ENCODE measurements at places on chromosomes 12 and 14. TPM values are rescaled to one million over a fixed set of nuclear protein-coding genes. Genes with fewer than 3 reads are reported as not detected.

TROAP gene
- polyA plus RNA-seq = 0.20 TPM

CCDC196 gene
- not detected for polyA plus RNA-seq

DNA sequence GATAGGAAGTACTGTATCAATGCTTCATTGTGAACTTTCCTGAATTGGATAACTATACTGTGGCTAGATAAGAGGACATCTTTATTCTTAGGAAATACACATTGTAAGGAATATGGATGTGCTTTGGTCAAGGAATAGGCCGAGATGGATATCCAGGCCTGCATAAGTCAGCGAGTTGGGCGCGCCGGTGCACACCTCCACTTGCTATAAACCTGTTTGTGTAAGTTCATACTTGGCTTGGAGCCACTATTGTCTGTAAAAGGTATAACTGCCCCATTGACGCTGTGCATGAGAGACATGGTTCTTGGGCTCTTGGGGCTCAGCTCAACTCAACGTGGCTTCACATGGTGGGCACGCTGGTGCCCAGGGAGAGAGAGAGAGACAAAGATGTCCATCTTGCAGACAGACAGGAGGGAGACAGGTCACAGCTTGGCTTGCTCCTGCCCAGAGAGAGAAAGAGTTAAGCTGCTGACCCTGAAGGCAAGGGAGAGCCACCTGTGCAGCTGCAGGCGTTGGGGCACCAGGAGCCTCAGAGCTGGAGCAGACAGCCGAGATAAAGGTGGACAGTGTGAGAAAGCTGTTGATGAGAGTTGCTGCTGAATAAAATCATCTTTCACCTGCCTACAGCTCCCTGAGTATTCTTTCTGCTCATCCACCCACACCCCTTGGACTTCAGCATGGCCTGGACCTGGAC lies 34.1 kb upstream of the COCH start:
- DNase-seq = no peak

DNA sequence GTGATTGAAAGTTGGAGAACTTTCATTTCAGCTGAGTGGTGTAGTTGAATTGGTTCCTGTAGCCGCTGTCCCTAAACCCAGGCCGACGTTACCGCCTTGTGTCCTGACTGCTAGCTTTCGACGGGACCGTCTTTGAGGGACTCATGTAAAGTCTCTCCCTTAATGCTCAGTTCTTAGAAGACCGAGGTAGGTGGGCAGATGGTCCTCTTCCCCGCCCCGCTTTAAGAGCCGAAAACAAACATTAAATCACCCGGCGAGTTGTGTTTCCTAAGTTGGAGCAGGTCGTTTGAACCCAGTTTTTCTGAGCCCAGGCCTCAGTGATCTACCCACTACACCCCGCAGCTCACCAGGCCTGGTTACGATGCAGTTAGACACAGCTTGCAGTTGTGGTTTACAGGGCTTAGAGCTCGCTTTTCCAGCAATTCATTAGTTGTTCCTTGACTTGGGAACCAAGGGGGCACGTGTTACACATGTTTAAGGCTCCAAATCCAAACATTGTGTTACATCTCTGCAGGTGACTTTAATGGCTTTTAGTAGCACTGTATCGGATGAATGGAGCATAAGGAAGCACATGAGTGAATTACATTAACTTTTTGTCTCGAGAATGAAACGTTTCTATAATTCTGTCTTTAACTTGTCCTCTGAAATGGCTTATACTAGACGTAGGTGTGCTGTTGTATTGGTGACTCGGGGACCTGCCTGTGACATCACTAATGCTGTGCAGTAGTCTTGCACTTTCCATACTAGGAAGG lies 790 bp downstream of the NEDD1 start:
- DNase-seq = no peak
